ENCODE measurements at places on chromosomes 2 and 18.

DNA sequence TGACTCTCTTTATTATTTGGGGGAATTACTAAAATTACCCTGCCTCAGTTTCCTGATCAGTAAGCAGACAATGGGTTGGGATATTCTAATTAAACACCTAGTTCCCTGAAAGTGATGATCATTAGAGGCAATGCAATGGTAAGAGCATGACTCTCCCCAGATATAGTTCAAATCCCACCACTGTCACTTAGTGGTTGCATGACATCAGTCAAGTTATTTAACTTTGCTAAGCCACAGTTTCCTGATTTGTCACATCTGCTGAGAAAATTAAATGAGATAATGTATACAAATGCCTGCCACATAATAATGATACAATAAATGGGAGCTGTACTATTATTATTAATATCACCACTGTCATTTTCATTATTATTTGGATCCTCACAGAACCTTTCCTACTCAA, 29.9 kb downstream of the ZEB2 start:
- DNase-seq: no peak

DNA sequence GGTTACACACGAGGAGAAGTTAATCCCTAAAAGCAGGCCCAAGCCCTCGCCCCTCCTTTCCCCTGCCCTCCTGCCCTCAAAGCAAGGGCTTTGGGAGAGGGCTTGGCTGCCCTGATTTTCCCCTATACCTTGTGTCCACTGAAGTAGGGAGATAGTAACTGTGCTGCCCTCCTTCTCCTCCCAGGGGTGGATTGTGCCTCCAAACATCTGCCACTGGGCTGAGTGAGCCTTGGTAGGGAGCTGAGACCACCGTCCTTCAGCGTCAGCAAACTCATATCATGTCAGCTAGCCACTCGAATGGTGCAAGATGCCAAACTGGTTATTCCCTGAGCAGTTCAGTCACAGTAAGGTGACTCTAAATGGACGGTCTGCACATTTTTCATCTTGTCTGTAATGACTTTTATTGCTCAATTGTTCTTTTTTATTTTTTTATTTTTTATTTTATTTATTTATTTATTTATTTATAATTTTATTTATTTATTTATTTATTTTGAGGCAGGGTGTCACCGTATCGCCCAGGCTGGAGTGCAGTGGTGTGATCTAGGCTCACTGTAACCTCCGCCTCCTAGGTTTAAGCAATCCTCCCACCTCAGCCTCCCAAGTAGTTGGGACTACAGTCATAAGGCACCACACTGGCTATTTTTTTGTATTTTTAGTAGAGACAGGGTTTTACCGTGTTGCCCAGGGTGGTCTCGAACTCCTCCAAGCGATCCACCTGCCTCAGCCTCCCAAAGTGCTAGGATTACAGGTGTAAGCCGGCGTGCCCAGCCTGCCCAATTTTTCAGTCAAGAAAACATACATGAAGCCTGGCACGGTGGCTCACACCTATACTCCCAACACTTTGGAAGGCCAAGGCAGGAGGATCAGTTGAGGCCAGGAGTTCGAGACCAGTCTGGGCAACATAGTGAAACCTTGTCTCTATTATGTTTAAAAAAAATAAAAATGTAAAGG, 8.7 kb downstream of the PCBP1 start:
- no peak for DNase-seq

GRCh38 chr2:234308813-234309195, 188.1 kb downstream of the ARL4C start:
- no peak for DNase-seq

GRCh38 chr18:74513149-74513882, 17.2 kb downstream of the CNDP2 start:
- DNase-seq: no peak

GRCh38 chr2:162424816-162425215, 80.9 kb downstream of the GCA start:
- no peak for DNase-seq

GRCh38 chr2:159249990-159250715, 36.4 kb downstream of the WDSUB1 start:
- DNase-seq: peak; percentile 88

GRCh38 chr18:68462766-68463165, 252.1 kb downstream of the TMX3 start:
- no peak for DNase-seq

GRCh38 chr2:10184421-10184820, 61.9 kb downstream of the RRM2 start:
- no peak for DNase-seq

DNA sequence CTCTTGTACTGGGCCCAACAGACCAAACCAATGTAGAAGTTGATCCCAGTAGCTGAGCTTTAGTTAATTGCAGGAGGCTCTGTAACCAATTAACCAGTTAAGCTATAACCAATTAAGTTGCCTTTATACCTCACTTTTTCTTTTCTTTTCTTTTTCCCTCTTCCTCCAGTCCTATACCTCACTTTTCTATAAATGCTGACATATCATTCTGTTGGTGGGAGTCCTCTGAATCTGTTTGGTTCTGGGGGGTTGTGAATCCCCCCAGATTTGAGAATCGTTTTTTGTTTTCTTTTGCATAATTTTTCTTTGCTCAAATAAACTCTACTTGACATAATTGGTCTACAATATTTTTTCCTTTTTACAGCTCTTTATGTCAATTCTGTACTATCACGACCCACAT, 38.1 kb upstream of the ACMSD start:
- no peak for DNase-seq

DNA sequence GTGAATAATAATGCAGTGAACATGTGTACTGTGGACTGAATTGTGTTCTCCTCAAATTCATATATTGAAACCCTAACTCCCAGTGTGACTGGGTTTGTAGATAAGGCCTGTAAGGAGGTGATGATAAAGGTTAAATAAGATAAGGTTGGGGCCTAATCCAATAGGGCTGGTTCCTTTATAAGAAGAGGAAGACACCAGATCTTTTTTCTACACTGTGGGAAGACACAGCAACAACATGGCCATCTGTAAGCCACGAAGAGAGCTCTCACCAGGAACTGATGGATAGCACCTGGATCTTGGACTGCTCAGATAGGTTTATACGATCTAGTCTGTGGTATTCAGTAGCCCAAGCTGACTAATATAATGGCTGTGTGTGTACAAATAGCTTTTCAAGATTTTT, 66.8 kb downstream of the BMPR2 start:
- no peak for DNase-seq

DNA sequence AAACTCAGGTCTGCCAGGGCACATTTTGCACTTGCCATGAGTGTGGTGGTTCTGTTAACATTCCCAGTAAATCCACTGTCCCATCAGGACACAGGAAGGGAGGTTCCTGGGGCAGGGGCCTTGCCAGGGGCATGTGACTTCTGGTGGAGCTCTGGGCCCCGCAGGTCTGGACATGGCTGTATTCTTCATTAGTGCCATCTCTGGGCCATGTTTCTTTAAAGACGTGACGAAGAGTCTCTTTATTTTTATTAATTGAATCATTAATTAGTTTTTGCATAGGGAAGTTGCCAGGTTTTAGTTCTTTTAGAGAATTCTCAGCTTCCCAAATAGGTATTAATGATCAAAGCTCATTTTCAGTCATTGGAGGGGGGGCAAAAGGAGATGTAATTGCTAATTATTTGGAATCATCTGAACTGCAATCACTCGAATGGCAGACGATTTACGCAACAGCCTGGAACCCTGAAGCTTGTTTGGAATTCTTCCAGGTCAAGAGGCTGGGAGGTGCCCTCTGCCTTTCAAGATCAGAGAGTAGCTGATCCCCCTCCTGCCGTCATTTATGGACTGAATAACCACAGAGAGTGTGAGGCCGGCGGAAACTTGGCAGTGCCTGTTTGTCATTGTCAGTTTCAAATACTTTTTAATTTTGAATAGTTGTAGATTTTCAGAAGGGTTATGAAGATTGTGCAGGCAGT, 106.2 kb downstream of the RTP5 start:
- DNase-seq: no peak

DNA sequence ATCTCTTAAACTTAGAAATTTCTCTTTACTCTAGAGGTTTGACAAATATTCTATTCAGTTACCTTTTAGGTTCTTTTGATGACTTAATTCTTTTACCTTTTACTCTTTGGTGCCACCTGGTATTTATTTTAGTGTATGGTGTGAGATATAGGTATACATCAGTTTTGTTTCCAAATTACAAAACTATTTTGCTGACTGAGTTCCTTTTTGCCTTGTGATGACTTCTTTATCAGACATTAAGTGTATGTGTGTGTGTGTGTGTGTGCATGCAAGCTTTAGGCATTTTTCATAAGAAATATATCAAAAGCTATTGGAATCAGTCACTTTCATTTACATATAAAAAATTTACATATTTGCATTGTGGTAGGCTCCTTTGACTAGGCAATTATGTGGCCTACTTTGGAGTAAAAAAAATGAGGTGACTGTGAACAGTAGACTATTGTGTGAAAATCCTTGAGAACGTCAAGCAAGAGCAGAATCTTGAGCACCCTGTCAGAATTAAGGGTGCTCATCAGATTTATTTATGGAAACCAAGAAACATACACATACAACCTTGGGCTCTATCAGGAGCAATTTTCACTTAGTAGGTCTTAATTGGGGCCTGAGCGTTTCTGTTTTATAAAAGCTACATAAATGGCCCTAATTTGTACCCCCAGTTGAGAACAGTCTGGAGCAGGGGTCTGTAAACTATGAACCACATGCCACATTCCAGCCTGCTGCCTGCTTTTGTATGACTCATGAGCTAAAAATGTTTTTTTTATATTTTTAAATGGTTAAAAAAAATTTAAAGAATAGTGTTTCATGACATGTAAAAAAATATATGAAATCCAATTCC, 415.9 kb downstream of the SLC4A3 start:
- no peak for DNase-seq

DNA sequence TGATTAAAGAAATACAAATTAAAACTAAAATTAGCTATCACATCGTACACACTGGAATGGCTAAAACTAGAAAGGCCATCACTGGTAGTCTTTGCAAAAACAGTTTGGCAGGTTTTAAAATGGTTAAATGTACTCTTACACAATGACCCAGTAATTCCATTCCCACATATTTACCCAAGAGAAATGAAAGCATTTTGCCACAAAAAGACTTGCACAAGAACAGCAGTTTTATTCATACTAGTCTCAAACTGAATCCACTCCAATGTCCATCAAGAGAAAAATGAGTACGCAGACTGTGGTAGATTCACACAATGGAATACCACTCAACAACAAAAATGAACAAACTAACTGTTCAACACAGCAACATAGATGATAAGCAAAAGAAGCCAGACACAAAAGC, 29.1 kb downstream of the SP140L start:
- DNase-seq: no peak

GRCh38 chr2:44778671-44779476, 162.6 kb upstream of the SIX3 start:
- DNase-seq: no peak

GRCh38 chr2:30408961-30409387, 38.1 kb upstream of the LCLAT1 start:
- no peak for DNase-seq

DNA sequence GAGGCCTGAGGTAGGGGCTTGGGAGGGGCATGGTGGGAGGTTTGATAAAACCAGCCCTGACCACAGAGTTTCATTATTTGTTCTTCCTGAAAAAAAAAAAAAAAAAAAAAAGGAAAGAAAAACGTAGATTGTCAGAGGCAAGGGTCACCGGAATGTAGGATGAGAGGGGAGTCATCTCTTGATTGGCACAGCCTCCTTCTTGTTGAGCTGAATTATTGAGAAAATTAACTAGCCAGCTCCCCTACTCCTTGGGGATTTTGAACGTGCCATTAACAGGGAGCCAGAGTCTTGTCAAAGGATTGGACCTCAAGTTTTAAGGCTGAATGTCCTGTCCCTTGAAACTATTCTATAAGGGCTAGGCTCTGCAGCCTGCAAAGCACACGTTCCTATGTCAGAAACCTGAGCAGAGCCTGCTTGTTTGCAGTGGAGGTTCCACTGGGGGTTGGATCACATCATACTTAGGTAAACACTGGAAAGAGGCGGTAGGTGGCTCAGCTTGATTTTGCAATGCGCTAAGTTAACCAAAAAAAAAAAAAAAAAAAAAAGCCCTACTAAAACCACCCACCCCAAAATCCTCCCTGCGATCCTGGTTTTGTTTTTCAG, 2.3 kb downstream of the INHBB start:
- DNase-seq: peak; percentile 65

GRCh38 chr18:36769611-36770314, 59.0 kb downstream of the TPGS2 start:
- DNase-seq: no peak

GRCh38 chr2:55459279-55459678, 39.6 kb upstream of the CCDC88A start:
- DNase-seq: no peak

DNA sequence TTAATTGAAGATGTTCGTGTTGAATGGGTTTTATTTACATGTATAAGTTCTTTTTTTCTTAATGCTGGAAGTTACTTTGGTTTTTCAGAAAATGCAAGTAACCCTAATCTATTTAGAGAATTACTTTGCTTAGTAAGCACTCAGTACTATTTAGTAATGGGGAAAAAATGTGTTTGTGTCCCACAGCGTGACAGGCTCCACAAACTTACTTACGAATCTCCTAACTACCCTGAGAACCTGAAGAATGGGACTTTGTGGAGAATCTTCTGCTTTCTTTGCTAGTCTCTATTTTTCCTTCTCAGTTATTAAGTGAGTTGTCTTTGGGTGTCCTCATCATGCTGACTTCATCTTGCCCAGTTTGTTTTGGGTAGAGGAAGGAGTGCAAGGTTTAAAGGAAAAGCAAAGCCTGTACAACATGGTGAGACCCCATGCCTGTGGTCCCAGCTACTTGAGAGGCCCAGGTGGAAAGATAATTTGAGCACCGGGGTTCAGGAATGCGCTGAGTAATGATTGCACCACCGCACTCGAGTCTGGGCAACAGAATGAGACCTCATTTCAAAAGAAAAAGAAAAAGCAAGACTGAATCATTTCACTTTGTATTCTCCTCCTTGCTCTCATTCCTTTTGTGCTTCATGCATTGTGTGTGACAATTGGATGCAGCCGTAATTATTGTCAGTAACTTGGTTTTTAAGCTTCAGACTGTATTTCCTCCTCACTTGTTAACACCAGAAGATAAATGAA, 10.2 kb downstream of the NEDD4L start:
- DNase-seq: no peak

DNA sequence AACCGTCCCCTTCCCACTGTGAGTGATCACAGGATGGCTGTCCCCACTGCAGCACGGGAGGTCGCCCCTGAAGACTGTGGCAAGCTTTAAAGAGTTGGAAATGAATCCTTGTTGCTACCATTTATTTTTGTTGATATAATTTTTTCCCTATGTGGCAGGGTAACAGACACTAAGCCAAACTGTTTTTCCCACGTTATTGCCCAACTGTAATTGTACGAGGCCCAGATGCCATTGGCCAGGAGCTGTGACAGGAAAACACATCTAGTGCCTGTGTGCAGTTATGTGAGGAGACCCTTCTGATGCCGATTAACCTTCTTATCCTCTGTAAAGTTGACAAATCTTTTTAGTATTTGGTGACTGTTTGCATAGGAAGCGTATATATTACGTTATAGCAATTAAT, 44.2 kb downstream of the MRPS9 start:
- no peak for DNase-seq

GRCh38 chr2:211181626-211182025, 625.2 kb downstream of the CPS1 start:
- DNase-seq: no peak
